Hematopoietic multipotent progenitor cell treated with erythropoietin and hydrocortisone succinate and interleukin-3 and kit ligand, for 6 days (in vitro differentiated cells): ENCODE measurements at places on chromosomes 3 and 15.

GRCh38 chr3:66392512-66392911, 108.3 kb downstream of the LRIG1 start:
- no peak for DNase-seq

DNA sequence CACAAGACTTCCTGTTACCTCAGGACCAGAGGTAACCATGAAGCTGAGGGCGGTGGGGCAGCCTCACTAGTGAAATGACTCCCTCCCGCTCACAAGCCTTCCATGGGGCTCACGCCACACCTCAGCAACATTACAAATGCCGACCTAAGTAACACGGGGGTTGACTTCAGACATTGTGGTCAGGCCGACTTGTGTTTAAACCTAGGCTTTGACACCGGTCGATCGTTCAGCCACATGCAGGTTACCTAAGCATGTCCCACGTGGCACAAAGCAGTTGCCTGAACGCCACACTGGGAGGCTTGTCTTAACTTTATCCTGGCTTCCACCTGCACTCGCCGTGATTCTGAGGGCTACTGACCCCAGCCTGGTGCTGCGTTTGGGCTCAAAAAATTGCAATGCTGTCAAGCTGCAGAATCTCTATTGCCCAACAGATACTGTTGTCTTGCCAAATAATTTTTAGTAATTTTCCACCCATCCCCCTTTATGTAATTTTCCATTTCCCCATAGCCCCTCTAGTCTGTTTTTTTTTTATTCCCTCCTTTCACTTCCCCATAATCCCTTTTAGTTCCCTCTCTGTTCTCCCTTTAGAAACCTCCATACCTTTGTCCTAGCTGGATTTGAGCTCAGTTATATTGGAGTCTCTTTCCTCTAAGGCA, 158.6 kb upstream of the RGMA start:
- DNase-seq: no peak

DNA sequence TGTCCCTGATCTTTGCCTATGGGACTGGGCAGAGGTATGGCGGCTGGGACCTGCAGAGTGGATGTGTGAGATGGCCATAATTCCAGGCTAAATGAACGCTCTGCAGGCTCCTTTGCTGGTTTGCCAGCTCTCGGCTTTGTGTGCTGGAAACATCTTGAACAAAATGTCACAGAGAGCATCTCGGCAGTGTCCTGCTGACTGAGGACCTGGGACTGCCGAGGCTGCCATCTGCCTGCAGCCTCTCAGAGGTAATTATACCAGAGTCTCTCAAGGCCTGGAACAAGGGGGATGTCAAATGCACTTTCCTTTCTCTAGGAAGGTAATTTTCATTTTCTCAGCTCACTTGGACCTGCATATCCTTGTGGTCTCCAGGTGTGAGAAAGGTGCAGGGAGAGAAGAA, 354.2 kb downstream of the PDCD6IP start:
- DNase-seq: no peak

DNA sequence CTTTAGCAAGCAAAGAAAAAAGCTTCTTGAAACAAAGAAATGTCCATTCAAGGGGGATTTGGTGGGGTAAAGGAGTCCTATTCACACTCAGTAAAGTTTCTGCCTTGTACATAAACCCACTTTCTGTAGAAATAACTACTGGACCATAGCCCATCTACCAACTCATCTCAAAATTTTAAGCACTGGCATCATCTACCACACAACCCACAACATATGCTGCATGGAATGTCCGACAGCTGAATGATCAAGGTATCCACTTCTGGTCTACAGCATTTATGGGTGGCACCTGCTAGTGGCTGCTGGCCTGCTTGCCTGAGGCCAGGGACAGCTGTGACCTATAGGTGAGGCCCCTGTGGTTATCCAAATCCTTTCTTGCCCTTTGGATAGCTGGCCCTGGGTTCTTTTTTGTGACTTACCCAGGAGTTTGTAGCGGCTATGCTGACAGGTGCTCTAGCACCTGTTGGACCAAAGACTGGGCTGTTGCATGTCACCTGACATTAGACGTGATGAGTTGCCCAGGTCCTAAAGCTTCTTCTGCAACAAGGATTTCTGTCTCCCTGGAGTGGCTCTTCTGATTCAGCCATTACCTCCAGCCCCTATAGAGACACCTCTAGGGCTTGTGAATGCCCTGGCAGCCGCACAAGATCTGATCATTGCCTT, 19.2 kb upstream of the MEF2A start:
- no peak for DNase-seq

- no peak for DNase-seq
Measured at GRCh38 chr3:98099848-98100247, 12.9 kb downstream of the OR5AC2 start.

GRCh38 chr3:54511766-54512365, 389.5 kb downstream of the CACNA2D3 start:
- DNase-seq: no peak

DNA sequence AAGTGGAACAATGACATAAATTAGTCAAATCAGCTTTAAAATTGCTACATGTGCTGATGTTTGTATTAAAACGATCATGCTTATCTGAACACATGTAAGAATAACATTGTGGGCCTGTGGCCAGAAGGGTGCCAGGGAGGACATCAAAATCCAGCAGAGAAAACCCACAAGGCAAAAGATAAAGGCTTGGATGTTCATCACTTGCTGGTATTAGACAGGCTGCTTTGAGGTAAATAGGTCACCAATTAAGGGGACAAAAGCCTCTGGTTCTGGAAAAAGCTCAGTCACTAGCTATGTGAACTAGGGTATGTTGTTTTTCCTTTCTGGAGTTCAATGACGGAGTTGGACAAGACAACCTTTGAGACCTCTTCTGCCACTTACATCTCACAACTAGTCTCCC, 74.4 kb upstream of the TMEM108 start:
- no peak for DNase-seq

DNA sequence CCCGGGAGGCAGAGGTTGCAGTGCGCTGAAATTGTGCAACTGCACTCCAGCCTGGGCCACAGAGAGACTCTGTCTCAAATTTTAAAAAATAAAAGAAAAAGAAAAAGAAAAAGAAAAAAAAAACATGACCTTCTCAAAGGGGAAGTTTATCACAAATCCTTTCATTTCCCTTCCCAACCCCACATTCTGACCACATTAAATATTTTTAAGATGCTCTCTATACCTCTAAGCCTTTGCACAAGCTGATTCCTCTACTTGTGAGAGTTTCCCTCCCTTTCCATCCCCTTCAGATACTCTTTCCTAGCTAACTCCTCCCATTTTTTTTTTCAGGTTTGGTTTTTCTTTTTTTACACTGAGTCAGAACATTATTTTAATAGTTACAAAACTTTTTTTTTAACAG, 4.0 kb downstream of the HIGD1A start:
- DNase-seq: no peak

DNA sequence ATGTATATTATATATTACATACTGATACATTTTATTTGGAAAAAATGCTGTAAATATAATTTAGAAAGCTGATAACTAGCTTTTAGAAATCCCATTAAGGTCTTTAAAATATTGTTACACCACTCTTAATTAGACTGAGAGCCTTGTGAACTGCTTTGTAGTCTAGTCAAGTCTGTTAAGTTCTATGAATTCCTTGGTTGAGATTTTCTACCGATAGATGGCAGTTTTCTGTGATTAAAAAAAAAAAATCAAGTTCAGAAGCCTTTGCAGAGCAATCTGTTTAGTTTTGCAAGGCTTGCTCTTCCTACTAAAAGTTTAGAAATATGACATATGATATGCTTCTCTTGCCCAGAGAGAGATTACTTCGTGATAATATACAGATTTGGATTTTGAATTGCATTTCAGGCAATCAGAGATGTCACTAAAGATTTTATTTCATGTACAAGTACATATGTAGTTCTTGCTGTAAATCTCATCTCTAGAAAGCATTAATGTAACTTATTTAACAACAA, 60.4 kb upstream of the SLITRK3 start:
- DNase-seq: no peak

DNA sequence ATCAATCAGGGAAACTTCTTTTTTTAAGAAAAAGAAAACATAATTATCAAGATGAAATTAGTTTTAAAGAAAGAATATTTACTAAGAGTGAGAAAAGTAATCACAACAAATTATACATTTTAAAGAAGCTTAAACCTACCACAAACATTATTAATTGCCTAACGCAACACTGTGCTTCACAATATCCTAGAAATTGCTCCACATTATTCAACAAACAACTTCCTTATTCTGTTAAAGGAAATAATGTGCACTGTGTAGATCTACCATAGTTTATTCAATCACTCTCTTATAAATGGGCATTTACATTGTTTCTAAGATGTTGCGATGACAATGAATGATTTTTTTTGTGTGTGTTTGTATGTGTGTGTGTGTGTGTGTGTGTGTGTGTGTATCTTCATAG, 525.9 kb upstream of the KCNMB2 start:
- DNase-seq: peak; percentile 24

GRCh38 chr3:127256733-127257271, 31.0 kb downstream of the PRR20G start:
- no peak for DNase-seq

- no peak for DNase-seq
Measured at GRCh38 chr15:62462721-62463120, 297.6 kb upstream of the C2CD4B start.

- no peak for DNase-seq
Measured at GRCh38 chr15:35929740-35930444, 383.9 kb upstream of the DPH6 start.

GRCh38 chr3:45566196-45566595, 28.4 kb upstream of the LIMD1 start:
- DNase-seq: no peak

GRCh38 chr3:174581558-174581957, 277.6 kb upstream of the NAALADL2 start:
- DNase-seq: no peak

DNA sequence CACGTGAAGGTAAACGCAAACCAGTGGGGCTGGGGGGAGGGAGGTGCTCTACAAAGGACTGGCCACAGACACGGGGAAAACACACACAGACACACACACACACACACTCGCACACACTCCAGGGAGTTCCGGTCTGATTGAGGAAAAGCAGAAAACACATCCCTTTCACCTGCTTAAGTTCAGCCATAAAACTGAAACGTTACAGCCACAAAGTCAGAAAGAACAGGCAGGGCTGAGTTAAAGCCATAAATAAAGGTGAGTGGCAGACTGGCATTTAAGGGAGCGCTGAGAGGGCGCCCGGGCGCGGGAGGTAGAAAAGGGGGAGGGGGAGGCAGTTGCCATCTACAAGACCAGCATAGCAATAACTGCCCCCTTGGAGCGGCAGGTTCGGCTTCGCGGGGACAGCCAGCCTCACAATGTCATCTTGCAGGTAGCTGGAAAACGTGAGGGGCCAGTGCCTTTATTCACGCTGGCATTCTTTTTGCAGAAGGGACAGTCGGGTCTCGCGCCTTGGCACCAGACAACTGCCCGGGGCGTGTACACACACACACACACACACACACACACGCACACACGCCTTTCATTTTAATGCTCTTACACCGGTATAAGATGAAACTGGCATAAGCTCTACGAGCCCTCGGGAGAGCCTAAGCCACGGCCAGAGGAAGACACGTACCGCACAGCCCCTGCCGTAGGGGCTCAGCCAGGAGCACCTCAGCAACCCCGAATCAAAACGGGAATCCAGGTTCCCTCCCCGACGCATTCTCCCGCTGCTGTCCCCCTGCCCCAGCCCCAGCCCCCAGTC, 866 bp downstream of the TNIK start:
- DNase-seq: peak; percentile 55

DNA sequence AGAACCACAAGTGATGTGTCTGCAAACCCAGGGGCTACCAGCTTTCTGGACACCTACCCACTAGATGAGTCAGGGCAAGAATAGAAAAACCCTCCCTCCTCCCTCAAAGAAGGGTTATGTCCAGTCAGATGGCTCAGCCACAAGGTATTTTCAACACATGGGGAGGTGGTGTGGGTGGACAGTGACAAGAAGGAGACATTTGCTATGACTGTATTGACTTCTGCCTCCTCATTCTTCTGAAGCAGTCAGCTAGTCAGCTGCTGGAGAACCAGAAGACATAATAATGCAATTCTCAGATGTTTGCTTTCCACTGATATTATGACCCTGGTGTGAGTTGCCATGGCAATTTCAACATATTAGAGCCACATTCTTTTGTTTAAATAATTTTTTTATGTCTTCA, 66.7 kb upstream of the GOLGA8B start:
- no peak for DNase-seq

- no peak for DNase-seq
Measured at GRCh38 chr15:68379759-68380290, 52.1 kb downstream of the ITGA11 start.

- no peak for DNase-seq
Measured at GRCh38 chr3:64094713-64095079, 71.4 kb upstream of the PSMD6 start.

DNA sequence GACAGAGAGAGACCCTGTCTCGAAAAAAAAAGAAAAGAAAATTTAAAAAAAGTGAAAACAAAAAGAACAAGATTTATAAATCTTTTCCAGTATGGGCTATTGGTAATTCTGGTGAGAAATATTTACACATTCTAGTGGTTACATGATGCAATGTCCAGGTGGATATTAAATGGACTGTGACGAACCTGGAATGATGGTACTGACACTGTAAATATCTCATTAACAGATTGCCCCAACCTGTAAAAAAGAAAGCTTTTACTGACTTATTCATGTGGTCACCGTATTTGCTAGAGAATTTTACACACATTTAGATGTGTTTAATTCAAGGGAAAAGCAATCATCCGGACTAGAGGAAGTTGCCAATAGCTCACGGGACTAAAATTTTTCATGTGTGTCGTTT, 162.1 kb upstream of the LRIG1 start:
- DNase-seq: no peak

DNA sequence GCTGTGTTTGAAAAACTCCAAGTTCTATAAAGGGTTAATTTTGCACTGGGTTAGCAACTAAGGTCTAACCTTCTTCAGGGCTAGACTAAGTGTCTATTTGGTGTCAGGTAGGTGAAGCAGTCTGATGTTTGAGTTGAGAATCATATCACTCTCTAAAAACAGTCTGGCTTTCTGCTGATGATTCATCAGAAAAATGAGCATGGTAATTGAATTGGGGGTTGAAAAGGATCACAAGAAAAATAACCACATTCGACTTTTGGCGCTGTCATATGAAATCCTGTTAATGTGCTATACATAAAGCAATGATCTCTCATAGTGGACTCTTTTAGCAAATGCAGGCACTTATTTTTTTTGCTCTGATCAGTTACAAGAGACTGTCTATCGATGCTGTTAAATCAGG, 242.2 kb upstream of the AZI2 start:
- DNase-seq: no peak

DNA sequence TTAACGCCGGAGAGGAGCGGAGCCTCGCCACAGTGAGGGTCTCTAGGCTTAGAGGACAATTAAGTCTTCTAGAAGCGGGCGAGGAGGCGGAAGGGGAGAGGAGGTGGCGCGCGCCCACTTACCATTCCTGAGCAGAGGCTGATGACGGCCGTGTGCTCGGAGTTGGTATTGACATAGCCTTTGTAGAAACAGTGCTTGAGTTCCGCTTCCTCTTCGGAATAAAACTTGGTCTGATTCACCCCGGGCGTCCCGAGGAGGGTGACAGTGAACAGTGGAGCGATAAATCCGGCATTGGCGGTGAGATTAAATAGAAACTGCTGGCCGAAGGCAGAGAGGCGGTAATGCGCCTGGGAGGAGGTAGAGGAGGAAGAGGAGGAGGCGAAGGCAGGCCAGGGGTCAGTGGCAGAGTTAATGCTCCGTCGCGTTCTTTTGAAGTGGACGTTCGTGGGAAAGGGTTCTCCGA, 1.3 kb downstream of the ADAMTS9 start:
- peak; percentile 27 for DNase-seq
